ENCODE measurements at places on chromosomes 12 and 14.

DNA sequence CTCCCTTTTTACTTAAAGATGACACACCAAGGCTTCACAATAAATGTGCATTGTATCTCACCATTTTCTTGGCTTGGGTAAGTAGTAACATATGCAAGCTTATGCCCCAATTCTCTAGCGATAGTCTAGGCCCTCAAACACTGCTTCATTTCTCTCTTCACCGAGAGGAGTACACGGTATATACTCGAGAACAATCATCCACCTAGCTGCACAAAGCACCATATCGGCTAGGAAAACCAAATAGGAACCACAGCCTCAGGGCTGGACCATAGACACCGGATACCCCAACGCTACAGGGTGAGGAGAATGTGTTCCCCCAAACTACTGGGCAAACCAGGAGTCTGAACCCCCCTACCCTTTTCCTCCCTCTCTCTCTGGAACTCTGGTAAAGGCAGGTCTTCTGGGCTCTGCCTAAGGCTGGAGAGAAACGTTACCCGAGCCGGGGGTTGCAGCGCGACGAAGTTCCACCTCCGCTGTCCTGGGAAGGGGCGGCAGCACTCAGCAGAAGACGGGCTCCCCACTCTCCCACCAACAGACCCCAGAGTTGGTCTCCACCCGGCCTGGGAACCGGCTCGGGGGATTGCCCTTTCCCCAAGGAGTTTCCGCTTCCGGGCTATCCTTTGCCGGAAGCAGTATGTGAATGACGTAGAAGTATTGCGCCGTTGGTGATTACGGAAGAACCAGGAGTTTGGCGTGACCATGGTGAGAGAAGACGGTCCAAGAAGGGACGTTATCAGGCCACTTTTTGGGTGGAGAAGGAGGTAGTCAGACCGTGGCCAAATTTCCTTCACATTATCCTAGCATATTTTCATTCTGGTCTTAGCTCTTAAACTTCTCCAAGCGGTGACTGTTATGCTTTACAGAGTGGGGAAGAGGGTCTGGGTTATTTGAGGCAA lies at the start of the genes AREL1 and FCF1:
AREL1 (minus strand) TSS at position 582 of the 896 bp plus-strand sequence. CDS start 27,465 bp downstream, outside the sequence.
FCF1 (plus strand) TSS at position 646 of the 896 bp plus-strand sequence; CDS start at position 700, 54 bp downstream.
- DNase-seq: no peak

DNA sequence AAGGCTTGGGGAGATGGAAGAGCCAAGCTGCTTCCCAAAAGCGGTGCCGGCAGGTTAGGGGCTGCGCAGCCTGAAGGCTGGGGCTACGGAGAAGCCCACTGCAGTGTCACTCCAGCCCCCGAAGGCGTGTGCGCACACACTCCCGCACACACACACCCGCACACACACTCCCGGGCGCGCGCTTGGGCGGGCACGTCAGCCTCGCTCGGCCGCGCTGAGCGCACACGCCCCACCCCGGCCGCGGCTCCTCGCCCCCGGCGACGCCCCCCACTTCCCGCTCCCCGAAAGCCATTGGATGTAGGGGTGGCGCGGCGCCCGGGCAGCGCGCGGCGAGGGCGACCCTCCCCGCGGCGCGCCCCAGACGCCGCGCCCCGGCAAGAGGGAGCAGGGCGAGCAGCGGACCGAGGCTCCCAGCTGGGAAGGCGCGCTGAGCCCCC lies at the start of gene KCNK10:
KCNK10 (minus strand) TSS at position 184 of the 437 bp plus-strand sequence. CDS start 471 bp downstream, outside the sequence.
- DNase-seq: no peak

- no peak for DNase-seq
Observed at GRCh38 chr12:25377469-25378177, 126.9 kb upstream of the KRAS start.

GRCh38 chr12:132222096-132222807 lies 78.0 kb downstream of the NOC4L start:
- no peak for DNase-seq

DNA sequence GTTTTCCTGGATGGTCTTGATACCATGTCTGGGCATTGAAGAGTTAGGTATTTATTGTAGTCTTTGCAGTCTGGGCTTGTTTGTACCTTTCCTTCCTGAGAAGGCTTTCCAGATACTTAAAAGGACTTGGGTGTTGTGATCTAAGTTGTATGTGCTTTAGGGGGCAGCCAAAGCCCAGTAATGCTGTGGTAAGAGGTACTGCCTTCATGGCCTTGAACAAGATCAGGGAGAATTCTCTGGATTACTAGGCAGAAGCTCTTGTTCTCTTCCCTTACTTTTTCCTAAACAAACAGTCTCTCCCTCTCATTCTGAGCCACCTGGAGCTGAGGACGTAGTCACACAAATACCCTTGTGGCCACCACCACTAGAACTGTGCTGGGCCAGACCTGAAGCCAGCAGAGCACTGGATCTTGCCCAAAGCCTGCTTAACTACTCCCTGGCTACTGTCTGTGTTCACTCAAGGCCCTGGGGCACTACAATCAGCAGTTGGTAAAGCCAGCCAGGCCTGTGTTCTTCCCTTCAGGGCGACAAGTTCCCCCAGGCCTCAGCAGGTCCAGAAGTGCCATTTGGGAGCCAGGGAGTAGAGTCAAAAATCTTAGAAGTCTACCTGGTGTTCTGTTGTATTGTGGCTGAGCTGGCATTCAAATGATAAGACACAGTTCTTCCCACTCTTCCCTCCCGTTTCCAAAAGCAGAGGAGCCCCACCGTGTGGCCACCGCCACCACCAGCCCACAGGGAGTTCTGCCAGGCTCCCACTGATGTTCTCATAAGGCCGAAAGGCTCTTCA lies 11.4 kb downstream of the PRORP start:
- no peak for DNase-seq

- no peak for DNase-seq
Observed at GRCh38 chr12:118148287-118148686, 12.4 kb downstream of the PEBP1 start.

GRCh38 chr12:119025786-119026185 lies 44.4 kb downstream of the SRRM4 start:
- DNase-seq: no peak

- no peak for DNase-seq
Observed at GRCh38 chr14:67776653-67777322, 39.6 kb downstream of the ZFYVE26 start.

- DNase-seq: no peak
Observed at GRCh38 chr12:7837366-7837765, 35.3 kb downstream of the SLC2A14 start.

GRCh38 chr14:23186913-23187654 lies 3.6 kb upstream of the SLC7A8 start:
- DNase-seq: peak; percentile 30

Data from SHP77 (cell line).